Fibroblast of skin of left quadriceps (primary cell): ENCODE measurements at places on chromosomes 7 and 10.

GRCh38 chr10:44811072-44811471, 100.1 kb upstream of the TMEM72 start:
- no peak for DNase-seq

DNA sequence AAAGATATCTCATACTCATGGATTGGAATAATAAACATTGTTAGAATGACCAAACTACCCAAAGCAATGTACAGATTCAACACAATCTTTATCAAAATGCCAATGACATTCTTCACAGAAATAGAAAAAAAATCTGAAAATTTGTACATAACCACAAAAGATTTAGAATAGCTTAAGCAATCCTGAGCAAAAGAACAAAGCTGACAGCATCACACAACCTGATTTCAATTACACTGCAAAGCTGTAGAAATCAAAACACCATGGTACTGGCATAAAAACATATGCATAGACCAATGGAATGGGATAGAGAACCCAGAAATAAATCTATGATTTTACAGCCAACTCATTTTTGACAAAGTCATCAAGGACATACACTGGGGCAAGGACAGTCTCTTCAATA, 130.0 kb upstream of the TMEM72 start:
- DNase-seq: no peak

GRCh38 chr7:3003936-3004335, 39.7 kb downstream of the CARD11 start:
- DNase-seq: no peak

DNA sequence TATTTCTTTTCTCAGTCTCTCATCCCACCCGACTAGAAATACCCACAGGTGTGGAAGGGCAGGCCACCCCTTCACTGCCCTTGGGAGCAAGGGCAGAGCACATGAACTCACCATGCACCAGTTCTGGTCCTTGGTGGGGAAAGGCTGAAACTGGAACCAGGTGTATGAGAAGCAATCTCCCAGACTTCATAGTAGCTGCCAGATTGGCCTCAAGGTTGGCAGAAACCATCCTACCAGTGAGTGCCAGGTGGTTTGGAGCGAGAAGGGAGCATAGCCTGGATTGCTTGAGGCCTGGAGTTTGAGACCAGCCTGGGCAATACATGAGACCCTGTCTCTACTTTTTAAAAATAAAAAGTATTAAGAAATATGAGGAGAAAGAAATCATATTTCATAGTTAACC, 138.8 kb downstream of the LYZL1 start:
- no peak for DNase-seq

DNA sequence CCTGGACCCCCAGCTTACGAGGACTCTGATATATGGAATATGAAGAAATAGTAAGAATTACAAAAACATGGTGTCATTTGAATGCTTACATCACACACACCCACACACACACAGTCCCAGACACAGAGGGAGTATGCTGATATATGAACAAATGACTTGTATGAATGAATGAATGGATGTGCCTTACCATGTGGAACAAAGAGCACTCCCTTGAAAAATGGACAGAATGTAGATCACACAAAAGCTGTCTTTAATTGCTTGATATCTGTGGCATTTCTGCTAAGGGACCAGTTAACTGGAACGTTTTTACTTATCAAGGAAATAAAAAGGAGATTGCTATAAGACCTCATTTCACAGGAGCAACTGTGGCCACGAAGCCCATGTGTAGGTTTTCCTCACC, 46.0 kb downstream of the PRTFDC1 start:
- no peak for DNase-seq

- no peak for DNase-seq
Measured at GRCh38 chr7:115346685-115347084, 424.8 kb downstream of the MDFIC start.

- no peak for DNase-seq
Measured at GRCh38 chr10:61320257-61320587, 133.0 kb downstream of the TMEM26 start.

GRCh38 chr7:114956702-114957101, 34.8 kb downstream of the MDFIC start:
- DNase-seq: no peak

DNA sequence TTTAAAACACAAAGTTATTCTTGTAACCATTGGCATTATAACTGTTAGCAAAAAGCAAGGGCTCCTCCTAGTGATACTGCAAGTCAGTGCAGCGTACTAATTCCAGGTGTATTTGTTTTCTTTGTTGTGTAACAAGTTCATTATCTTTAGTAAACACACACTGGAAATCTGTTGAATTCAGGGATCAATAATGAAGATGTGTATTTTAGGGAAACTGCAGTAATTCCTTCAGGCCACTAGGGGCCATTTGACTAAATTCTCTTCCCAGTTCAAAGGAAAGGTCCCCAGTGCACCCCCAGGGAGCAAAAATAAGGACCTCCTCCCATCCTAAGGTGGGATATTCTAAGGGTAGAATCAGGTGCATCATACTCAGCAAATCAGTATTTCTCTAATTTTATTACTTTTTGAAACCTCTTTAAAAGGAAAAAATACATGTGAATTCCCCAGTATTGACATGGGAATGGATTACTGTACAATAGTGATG, 158.6 kb upstream of the LYZL1 start:
- DNase-seq: no peak

- DNase-seq: no peak
Measured at GRCh38 chr10:90641731-90642130, 216.1 kb downstream of the HTR7 start.

GRCh38 chr7:131723926-131724325, 167.5 kb upstream of the PODXL start:
- no peak for DNase-seq

- no peak for DNase-seq
Measured at GRCh38 chr7:74494076-74494548, 40.4 kb downstream of the GTF2IRD1 start.

DNA sequence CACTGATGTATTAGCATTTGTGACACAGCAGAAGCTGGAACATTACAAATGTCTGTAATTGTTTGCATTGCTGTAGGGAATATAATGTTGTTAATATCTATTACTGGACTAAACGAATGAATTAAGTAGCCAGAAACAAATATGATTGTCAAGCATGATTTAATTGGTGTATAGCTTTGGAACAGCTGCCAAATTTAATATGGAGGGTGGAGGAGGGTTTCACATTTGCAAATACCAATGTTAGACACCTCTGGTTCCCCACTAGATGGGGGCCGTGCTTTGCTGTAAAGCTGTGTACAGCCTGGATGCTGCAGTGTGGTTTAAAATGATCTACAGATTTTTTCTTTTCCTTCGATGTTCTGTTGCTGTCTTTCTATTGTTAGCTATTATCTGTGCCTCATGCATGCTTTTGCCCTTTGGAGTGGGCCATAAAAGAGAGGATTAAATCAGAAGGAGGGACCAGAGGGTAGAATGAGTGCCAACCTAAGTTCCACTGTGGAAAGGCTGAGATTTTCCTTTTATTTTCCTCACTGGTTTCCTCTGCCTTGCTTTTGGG, 23.1 kb downstream of the DNAJB9 start:
- DNase-seq: no peak

GRCh38 chr7:131498237-131498885, 58.1 kb downstream of the PODXL start:
- no peak for DNase-seq

DNA sequence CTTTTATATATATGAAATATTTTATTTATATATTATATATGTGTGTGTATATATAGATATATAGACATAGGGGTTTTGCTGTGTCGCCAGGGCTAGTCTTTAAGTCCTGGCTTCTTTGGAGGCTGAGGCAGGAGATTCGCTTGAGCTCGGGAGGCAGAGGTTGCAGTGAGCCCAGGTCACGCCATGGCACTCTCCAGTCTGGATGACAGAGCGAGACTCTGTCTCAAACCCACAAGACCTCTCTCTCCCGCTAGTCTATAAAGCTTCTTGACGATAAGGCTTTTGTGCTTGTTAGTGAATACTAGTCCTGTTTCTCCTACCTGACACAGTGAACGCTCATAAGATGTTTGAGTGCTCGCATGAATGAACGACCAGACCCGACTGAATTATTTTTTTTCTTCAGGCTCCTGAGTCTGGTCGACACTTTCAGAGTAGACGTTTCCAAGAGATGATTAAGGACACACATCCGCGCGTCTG, 577 bp upstream of the DDX21 start:
- DNase-seq: no peak

GRCh38 chr7:120550494-120551048, 277.6 kb downstream of the KCND2 start:
- peak; percentile 42 for DNase-seq

DNA sequence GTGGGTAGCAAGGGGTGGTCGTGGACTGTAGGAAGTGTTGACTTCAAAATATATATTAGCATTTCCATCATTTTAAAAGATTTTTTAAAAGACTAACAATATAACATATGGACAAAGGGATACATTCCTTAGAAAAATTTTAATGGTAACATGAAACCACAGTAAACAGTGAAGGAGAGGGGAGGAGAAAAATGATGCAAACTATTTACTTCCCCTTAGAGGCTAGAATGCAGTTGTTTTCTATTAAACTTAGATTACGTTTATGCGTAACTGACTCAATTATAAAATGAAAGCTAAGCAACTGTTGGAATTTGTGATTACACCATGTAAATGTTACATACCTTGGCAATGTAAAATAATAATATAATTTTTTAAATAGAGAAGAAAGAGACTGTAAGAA, 41.3 kb downstream of the CALD1 start:
- DNase-seq: no peak

DNA sequence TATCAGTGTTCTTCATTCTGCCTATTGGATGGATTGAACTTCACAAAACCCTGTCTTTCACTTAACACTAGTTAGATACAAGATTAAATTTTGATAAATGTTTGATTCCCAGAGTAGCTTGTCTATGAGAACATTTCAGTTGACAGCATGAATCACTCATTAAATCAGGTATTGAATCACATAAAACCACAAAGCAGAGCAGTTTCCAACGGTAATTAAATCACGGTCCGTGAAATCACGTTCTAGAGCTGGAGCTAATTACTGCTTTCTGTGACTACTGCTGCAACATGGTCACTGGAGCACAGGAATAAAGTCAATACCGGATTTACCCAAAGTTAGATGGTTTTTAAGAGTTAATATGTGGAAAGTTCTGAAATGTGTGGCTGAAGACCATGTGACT, 257.8 kb upstream of the PCDH15 start:
- DNase-seq: no peak

GRCh38 chr10:98172073-98172472, 37.6 kb downstream of the R3HCC1L start:
- DNase-seq: peak; percentile 23

- no peak for DNase-seq
Measured at GRCh38 chr10:12822126-12822892, 179.2 kb downstream of the CCDC3 start.

- DNase-seq: peak; percentile 70
Measured at GRCh38 chr10:46516660-46517416, 39.6 kb downstream of the GPRIN2 start.

DNA sequence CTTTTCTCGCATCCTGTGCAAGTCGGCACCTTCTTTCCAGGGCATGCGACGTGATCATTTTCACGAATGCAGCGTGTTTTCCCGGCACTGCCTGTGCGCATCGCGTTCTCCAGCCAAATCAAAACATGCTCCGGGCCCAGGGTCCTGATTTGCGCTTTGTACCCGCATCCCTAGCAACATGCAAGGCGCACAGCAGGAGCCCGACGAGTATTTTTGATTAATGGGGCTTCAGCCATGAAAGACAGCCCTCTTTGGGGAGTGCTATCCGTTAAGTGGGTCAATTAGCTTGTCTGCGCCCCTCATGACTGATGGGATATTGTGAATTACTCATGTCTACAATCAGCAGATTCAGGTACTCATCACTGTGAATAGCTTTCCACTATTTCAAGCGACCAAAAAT, 243.3 kb upstream of the RNF32 start:
- no peak for DNase-seq

- no peak for DNase-seq
Measured at GRCh38 chr7:143050931-143051330, 1.2 kb upstream of the OR6V1 start.

GRCh38 chr7:132652507-132652906, 76.2 kb upstream of the PLXNA4 start:
- DNase-seq: no peak

DNA sequence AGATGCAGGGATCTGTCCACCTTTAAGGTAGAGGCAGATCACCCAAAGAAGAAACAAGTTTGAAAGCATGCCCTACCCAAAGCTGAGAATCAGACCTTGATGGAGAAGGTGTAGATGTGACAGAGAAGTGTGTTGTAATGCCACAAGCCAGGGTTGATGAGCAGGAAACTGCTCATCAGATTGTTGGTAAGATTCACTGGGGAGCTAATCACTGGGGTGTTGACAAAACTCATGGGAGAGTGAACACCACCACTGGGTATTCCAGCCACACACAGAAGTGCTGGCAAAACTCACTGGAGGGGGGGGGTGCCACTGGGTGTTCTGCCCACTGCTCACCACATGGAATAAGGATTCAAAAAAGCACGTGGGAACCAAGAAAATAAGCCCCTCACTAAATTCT, 95.2 kb downstream of the IQUB start:
- DNase-seq: no peak

- DNase-seq: no peak
Measured at GRCh38 chr7:157683747-157684156, 346.9 kb downstream of the DNAJB6 start.

GRCh38 chr10:59557642-59558041, 152.0 kb downstream of the SLC16A9 start:
- no peak for DNase-seq

DNA sequence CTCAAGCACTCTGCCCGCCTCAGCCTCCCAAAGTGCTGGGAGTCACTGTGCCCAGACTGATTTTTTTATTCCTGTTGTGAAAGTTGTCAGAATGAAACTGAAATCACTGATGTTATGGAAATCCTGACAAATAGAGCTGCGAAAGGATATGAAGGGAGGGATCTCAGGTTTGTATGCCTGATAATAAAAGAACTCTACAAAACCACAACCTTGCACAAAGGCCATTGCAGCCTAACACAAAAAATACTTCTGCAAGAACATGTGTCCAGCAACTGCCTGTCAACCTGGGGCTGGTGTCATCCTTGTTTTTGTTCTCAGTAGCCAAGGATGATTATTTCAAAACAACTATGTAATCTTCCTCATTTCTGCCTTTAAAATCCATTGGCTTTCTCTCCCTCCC, 126.1 kb downstream of the NEBL start:
- no peak for DNase-seq

GRCh38 chr7:46369933-46370654, 449.0 kb upstream of the IGFBP3 start:
- peak; percentile 96 for DNase-seq

DNA sequence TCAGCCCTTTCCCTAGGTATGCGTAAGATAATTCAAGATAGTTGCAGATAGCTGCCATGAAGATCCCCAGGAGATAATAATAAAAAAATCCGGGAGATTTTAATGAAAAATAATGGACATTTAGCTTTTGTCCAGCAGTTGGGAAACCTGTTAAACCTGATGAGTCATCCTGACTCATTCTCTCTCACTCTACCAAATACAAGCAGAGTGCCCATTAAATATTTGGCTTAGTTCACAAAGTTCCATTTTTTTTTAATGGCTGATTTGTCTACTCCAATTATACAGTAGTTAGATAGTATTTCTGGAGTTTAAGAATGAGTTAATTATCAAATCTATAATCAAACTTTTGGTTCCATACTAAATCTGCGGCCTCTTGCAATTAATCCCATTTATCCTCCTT, 2.1 kb upstream of the SHTN1 start:
- DNase-seq: peak; percentile 7
